Right renal cortex interstitium (tissue), 3 donors: ENCODE measurements at places on chromosomes 1 and 21. TPM values are rescaled to one million over a fixed set of nuclear protein-coding genes. Genes with fewer than 3 reads are reported as not detected.

DNA sequence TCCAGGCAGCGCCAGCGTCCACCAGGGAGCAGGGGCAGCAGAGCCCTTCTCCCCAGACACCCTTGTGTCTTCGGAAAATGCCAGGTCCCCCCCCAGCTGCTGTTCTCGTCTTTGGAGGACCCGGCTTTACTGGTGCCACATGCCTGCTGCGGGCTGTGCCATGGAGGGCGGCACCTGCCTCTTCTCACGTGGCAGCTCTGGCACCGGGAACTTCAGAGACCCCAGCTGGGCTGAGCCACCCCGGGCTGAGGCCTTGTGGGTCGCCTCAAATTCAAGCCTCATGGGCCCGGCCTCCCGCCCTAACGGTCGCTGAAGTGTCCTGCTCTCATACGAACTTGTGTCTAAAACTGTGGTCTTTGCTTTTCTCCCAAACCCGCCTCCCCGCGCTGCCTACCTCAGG lies 27.0 kb upstream of the C1orf159 start:
- no peak for DNase-seq

The LRRN2 gene
- polyA plus RNA-seq: 10.6 TPM

GRCh38 chr1:244861683-244862082 lies 2.7 kb downstream of the HNRNPU start:
- DNase-seq: no peak

- no peak for DNase-seq
Measured at GRCh38 chr1:44655609-44656008, 18.7 kb downstream of the TMEM53 start.

- DNase-seq: no peak
Measured at GRCh38 chr1:58983162-58983561, 199.3 kb upstream of the JUN start.

DNA sequence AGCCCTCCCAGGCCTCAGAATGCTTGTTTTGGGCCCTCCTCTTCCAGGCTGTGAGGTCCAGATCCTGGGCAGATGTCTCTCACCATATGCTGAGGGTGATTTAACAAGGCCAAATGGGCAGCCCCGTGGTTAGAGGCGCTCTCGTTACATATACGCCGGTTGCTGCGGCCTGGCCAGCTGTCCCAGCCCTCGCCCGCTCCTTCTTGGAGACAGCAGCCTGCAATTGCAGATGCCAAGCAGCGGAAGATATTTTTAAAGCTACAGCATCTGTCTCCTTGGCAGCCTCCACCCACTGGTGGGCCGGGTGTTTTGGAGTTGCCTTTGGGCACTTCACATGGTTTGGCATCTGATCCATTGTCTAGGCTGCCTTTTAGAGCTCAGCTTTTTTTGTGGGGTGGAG lies 178.8 kb upstream of the NFIA start:
- no peak for DNase-seq

The LRRC39 gene
- 2.1 TPM for polyA plus RNA-seq

The HSPG2 gene
- polyA plus RNA-seq: 115 TPM

- DNase-seq: no peak
Measured at GRCh38 chr21:44498280-44499210, 41.5 kb downstream of the KRTAP10-1 start.

The CLEC20A gene
- polyA plus RNA-seq: 0.29 TPM

- no peak for DNase-seq
Measured at GRCh38 chr1:15459771-15460707, 3.5 kb downstream of the CELA2A start.

DNA sequence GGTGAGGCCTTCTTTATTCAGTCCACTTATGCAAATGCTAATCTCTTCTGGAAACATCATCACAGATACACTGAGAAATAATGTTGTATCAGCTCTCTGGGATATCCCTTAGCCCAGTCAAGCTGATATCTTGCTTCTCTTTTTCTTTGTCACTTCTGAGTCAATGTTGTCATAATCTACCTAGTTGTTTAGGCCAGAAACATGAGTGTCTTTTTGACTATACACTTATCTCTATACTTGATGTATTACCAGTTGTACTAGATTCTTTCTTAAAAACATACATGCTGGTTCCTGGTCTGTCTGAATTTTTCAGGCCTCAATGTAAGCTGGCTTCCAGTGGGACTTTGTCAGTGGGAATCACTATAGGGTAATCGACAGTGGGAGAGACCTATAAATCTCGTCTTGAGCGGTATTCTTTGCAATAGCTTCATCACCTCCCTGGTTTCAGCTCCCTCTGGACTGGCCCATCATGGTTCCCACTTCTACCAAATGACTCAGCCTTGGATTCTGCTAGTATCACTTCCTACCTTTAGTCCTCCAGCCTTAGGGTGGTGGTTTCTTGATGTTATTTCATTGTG lies 135.2 kb upstream of the CYYR1 start:
- no peak for DNase-seq

The PROK1 gene
- polyA plus RNA-seq: 0.19 TPM

The ADAR gene
- 143 TPM for polyA plus RNA-seq

DNA sequence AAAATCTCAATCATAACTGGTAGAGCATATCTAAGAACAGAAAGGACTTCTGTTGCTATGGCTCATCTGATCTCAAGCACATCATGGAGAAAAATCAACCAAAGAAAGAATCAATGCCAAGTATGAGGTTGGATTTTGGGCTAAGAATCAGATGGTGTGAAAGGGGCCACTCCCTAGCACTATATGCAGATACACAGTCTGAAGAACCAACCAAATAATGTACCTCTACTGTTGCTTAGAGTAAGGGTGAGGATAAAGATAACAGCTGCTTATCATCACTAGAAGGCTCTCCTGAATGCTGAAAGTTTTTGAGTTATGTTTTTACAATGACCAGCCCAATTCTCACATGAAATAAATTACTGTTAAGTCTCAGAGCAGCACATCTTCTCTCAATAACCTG lies 35.6 kb downstream of the ST7L start:
- no peak for DNase-seq

DNA sequence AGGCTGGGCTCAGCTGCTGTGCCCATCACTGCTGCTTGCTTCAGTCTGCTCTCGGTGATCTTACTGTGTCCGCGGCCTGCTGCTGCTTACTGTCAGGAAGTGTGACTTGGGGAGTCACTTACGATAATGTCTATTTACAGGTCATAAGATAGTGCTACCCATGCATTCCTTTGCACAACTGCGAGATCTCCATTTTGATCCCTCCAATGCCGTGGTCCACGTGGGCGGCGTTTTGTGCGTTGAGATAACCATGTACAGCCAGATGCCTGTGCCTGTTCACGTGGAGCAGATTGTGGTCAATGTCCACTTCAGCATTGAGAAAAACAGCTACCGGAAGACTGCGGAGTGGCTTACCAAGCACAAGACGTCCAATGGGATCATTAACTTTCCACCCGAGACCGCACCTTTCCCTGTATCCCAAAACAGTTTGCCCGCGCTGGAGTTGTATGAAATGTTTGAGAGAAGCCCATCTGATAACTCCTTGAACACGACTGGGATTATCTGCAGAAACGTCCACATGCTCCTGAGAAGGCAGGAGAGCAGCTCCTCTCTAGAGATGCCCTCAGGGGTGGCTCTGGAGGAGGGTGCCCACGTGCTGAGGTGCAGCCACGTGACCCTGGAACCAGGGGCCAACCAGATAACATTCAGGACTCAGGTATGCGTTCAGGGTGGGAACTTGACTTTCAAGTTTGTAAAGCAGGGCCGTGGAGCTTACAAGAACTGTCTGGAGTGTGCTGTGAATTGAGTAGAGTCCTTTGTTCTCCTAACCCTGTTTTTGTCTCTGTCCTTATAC lies 24.4 kb upstream of the PWP2 start:
- DNase-seq: no peak

- no peak for DNase-seq
Measured at GRCh38 chr1:210323957-210324356, 4.7 kb upstream of the HHAT start.

The ZNF697 gene
- 23.7 TPM for polyA plus RNA-seq

The FAM177B gene
- 0.10 TPM for polyA plus RNA-seq

The CD247 gene
- 0.49 TPM for polyA plus RNA-seq

The EPHB2 gene
- 9.3 TPM for polyA plus RNA-seq

The WNT3A gene
- 0.17 TPM for polyA plus RNA-seq

GRCh38 chr1:42674214-42674613 lies 8.0 kb upstream of the YBX1 start:
- no peak for DNase-seq

GRCh38 chr1:116420417-116421200 lies 47.6 kb downstream of the ATP1A1 start:
- no peak for DNase-seq

- DNase-seq: no peak
Measured at GRCh38 chr1:171881442-171881841, 40.1 kb downstream of the DNM3 start.

The MINDY1 gene
- polyA plus RNA-seq: 38.4 TPM

The RAB3B gene
- polyA plus RNA-seq: 5.1 TPM

- DNase-seq: no peak
Measured at GRCh38 chr21:38815060-38815405, 9.3 kb downstream of the ETS2 start.

The DEPDC1 gene
- polyA plus RNA-seq: 15.7 TPM
